ENCODE measurements at places on chromosomes 5 and 9.

DNA sequence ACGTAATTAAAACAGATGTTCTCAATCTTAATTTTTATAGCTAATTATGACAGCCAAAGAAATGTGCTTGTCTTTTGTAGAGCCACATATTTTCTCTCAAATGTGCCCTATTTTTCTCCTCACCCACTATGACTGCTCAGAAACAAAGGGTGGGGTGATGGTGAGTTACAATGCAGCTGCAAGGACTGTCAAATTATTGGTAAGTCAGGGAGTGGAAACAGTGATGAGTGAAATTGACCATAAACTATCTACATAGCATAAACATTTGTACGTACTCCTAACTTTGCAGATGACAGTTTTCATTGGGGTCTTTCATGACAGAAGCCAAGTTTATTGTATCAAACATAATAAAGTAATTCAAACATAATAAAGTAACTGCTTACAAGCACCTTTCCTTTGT, 215.9 kb downstream of the MCTP1 start:
- DNase-seq = no peak

DNA sequence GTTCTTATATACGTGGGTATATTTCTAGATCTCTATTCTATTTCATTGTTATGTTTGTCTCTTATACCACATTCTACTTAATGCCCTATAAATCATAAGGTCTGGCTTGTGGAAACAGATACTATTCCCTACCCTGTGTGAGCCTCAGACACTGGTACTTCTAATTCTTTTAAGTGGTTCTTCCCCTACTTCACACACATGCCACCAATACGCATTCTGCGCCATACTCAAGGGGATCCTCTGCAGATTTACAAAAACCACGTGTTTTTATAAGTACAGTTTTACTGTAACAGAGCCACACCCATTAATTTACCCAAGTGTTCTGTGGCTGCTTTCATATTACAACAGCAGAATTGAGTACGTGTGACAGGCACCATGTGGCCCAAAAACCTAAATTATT, 195.6 kb downstream of the SAXO1 start:
- no peak for DNase-seq

DNA sequence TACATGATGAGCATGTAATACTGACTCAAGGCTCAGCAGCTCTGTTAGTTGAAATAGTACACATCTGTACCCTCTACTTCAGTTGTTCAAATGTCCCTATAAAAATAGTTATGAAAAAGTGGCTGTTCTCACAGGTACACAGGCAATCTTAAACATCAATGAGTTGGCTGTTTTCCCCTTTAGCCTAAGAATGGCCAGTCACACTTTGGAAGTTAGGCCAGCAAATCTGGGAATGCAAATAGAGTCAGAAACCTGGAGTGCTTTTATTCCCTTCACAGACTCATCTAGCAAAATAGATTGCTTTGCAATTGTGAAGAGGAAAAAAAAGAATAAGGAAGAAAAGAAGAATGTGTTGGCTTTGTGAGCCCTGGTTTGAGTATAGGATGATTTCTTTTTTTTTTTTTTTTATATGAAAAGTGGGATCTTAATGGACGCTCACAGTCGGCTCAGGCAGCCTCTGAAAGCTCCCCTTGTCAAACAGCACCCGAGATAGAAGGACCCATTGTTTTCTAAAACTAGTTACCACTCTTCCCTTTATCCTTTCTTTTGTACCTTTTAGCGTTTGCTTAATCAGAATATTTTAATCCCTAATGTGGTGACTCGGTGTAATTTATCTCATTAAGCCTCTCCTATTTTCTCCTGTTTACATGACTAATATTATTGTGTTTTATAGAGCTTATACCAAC, 27.9 kb upstream of the TLE1 start:
- DNase-seq = no peak

GRCh38 chr5:5634817-5635216, 212.3 kb downstream of the ICE1 start:
- no peak for DNase-seq

- no peak for DNase-seq
These were observed 950 bp upstream of the FNBP1 start for GRCh38 chr9:130043654-130044623.

GRCh38 chr9:2727966-2728613, 10.8 kb downstream of the KCNV2 start:
- DNase-seq = no peak

- no peak for DNase-seq
These were observed 482 bp downstream of the CD14 start for GRCh38 chr5:140632366-140633020.

GRCh38 chr5:132471944-132472343, 18.6 kb downstream of the IRF1 start:
- DNase-seq = no peak

DNA sequence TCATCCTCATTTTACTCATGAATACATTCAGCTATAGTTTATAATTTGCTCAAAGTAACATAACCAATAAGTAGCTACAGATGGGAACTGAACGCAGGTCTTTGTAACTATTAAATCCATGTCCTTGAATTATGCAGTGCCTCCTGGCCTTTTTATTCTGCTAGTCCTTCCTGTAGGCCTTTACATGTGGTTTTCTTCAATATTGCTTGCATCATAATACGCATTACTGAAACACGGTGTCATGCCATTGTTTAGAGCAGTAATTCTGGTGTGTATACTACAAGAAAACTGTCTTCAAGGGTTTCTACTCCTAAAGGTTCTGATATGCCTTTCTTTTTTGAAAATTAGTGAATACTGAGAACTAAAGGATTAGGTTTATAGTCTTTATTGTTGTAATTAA, 20.7 kb downstream of the CWC27 start:
- no peak for DNase-seq

DNA sequence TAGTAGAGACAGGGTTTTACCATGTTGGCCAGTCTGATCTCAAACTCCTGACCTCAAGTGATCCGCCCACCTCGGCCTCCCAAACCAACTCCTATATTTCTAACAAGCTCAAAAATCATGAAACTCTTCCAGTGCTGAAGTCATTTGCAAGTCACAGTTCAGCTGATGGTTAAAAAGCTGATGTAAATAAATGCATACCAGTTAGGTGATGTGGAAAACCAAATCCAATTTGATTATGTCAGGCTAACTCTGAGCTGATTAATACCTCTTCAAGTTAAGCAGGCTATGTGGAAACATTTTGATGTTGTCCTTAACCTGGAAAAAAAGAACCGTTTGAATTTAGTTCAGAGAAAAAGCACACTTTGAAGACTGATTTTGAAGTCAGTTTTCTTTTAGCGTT, 51.0 kb downstream of the TMEM252 start:
- no peak for DNase-seq

DNA sequence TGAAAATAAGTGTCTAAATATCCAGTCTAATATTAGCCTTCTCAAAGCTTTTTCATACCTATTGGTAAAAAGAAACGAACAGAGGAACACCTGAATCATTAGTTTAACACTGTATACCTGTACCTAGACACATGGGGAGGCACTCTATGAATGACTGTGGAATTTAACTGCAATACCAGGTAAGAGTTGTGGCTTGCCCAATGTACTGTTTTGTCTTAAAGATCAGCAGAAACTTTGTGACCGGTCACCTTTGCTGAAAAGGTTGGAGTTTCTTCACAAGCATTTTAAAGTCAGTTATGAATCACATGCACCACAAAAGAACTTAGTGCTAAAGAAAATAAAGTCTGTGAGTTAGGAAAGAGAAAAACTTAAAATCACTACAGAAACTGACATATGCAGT, 2.4 kb downstream of the PGGT1B start:
- no peak for DNase-seq

GRCh38 chr5:78492224-78492623, 131.8 kb downstream of the SCAMP1 start:
- DNase-seq = no peak

GRCh38 chr5:116669261-116670031, 94.8 kb upstream of the SEMA6A start:
- DNase-seq = no peak

DNA sequence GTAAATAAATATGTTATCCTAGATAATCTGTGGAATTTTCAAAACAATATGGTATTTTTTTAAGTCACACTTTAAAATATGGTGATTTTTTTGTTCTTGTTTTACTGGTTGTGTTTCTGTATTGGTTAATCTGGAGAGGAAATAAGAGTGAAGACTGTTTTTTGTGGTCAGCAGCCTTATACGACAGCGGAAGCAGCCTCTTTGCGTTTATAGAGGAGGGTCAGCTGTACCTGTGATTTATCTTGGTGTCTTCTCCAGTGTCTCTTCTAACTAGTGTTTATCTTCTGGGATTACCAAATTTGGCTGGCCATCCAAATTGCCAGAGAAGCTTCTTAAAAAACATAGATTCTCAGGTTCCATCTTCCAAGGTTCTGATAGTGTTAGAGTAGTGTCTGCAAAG, 58.7 kb downstream of the ICE1 start:
- no peak for DNase-seq

DNA sequence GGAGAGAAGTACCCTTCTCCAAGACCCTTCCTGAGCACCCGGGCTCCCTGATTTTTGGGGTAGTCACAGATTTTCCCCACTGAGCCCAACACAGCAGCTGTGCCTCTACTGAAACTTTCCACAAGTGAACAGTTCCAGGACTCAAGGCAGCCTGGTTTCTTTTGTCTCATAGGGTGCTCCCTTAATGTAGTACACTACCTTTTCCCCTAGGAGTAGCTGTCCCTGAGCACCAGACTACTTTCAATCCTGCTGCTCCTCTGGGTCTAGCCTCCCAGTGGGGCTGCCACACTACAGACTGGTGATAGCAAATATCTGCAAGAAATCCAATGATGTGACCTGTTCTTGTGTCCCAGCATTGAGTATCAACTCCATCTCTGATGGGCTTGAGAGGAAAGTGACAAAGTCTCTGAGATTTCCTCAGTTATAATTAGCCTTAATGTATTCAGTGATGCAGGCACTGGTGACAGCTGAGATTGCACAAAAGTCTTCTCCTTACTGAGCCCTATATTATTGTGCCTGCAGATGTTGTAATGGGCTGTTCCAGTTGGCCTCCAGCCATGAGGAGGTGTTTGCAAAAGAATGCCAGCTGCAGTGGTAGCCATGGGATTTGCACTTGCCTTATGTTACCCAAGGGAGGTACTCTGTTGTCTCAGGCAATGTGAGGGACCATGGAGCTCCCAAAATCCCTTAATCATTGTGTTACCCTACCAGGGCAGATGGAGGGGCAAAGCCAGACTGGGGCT, 1802.5 kb downstream of the EFNA5 start:
- no peak for DNase-seq

- DNase-seq = no peak
These were observed 21.1 kb downstream of the SPOCK1 start for GRCh38 chr5:137478043-137478442.

DNA sequence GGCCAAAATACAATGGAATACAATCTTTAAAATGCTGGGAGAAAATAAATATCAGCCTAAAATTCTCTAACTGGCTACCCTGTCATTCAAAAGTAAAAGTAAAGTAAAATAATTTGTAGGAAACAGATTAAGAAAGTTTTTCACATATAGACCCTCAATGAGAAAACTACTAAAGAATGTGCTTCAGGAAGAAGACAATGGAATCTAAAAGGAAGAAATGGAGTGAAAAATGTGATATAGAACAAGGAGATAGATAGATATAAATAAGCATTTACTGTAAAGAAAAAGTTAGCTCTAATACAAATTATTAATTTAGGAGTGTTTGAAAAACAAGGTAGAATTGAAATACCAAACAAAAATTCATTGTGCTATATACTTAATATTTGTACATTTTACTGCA, 368.6 kb upstream of the MPDZ start:
- DNase-seq = no peak

- no peak for DNase-seq
These were observed 285.2 kb downstream of the CDH12 start for GRCh38 chr5:22567983-22568382.

DNA sequence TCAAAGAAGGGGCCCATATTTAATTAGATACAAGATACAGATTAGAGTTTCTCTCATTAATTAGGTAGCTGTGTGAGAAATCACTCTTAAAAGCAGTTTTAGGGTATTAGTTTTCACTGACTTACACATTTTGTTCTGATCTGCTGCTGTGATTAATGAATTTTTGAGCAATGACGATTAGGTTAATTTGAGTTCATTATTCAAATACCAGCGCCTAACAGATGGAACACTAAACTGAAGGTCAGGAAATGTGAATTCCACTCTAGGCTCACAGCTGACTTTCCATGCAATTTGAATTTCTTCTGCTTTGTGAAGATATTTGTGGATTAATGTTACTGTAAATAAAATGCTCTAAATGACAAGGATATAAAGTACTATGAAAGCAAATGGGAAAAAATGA, 380.6 kb downstream of the ADGRV1 start:
- no peak for DNase-seq

- no peak for DNase-seq
These were observed 16.4 kb downstream of the TRIP13 start for GRCh38 chr5:909086-909485.

DNA sequence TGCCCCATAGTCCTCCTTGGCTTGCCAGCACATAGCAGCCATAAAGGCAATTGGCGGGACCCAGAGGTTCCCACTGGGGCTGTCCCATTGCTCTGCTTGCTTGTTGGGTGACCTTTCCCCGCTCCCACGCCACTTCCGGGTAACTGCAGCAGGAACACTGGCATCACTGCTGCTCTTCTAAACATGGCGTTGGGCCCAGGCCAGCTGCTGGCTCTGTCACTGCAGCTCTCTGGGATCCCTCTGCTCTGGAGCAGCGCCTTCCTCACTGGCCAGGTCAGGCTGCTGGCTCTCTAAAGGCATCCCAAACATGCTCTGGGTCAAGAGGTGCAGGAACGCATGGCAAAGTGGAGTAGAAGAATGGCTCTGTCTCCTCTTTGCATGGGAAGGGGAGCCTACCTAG, 92.9 kb downstream of the DRD1 start:
- DNase-seq = no peak
